ENCODE measurements at places on chromosomes 1 and 21.

DNA sequence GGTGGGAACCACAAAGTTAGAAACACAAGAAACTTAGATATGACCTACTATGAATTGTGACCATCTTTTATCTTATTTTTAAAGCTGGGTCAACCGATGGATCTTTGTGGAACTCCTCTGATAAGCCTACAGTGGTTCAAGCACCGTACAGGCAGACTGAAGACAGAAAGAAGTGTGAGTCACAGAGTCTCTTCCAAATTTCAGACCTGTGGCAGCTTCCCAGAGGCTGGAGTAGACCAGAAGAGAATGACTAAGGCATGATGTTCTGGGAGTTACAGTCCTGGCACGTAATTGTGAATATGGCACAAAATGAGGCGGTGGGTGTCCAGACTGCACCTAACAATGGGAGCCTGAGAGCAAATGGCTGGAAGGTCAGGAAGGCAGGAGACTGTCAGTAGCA lies 70.0 kb downstream of the LMO4 start:
- no peak for DNase-seq

DNA sequence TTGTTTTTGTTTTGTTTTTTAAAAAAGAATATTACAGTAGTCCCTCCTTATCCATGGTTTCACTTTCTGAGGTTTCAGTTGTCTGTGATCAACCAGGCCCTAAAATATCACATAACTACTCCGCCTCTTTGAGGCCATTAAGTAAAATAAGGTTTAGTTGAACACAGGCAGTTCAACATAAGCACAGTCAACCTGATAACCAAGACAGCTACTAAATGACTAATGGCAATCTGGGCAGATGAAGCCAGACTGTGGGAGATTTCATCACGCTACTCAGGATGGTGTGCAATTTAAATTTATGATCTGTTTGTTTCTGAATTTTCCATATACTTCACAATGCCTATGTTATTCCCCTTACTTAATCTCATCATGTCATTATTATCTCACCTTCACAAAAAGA lies 30.1 kb downstream of the LDLRAD1 start:
- DNase-seq: no peak

DNA sequence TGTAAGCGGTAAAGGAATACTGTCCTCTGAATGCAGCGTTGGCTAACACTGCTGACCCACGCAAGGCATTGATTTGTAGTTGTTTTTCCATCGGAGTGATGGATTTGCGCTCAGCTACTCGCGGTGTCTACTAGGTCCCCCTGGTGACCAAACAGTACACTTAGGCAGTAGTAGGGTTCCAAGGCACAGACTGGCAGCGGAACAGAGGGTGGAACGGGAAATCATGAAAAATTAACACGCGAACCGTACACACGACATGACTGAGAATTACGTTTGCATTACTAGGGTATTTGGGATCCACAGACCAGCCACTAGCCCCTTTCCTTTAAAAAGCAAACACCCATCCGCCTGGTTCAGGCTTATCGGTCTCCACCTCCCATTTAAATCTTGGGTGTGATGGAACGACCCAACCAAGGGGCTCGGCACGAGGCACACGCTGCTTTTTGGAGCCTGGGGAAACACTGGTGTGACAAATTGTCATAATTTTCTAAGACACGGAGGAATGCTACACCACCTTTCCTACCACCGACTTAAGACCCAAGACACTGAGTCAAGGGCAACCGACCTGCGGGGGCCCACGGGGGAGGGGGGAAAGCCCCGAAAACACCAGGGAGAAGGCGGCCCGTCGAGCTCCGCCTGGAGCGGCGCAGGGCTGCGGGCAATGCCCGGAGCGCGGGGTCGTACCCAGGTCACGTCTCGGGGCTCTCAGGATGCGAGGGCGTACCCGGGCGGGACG lies 699 bp downstream of the DIPK1A start:
- DNase-seq: peak; percentile 84

DNA sequence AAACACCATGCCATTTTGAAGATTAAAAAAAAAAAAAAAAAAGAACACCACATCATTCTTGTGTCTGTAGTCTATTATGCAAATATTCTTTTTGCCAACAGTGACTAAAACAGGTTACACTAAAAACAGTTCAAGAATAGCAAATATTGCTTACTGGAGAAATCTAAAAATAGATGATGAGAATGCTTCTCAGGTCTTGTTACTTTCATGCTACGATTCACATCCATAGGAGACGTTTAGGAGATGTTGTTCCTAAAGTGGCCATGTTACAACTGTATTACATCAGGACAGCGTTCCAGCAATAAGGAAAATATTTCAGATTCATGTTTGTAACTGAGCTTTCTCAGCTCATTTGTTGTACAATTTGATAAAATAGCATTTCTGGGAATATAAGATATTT lies 32.3 kb downstream of the RAB3GAP2 start:
- no peak for DNase-seq

GRCh38 chr1:210496063-210496462 lies 167.4 kb downstream of the HHAT start:
- no peak for DNase-seq

DNA sequence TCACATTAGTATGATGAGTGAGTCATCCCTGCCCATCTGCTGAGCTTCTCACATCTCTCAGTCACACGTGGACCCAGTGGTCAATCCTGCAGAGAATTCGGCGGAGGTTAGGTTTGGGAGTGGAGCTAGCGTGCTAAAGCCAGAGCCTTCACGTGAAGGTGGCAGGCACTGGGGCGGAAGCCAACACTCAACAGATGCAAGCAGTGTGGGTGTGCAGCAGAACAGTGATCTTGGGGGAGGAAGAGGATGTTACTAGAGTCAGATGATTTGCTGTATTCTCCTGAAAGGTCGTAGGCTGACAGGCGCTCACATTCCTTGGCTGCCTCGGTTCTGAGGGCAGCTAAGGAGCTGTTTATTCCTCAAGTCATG lies 6.7 kb downstream of the C1orf115 start:
- DNase-seq: no peak

GRCh38 chr1:244064621-244065020 lies 13.5 kb downstream of the ZBTB18 start:
- DNase-seq: no peak

DNA sequence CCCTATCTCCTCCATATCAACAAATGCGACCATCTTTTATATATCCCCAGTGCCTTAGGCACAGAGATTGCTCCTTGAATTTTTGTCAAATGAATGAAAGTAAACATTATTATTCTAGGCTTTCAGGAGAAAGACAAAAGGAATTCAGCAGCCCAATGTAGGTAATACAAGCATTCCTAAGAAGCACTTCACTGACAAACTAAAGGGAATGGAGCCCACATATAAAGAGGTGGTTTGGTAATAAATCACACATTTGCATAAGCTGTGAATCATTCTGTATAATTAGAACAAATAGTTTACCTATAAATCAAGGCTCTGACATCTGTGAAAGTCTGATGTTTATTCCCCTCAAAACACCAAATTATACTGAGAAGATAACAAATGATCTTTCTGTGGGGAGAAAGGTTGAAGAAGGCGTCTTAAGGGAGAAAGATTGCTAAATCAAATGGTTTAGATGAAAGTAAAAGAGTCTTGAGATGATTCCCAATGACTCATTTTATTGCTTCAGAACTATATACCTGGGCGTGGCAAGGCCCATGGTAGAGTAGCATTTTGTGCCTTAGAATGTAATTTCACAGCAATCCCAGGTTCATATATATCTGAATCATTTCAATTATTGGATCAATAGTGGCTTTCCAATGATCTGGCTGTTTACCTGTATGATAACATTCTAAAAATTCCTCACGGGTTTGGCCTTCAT lies 558.1 kb downstream of the AGBL4 start:
- DNase-seq: no peak

DNA sequence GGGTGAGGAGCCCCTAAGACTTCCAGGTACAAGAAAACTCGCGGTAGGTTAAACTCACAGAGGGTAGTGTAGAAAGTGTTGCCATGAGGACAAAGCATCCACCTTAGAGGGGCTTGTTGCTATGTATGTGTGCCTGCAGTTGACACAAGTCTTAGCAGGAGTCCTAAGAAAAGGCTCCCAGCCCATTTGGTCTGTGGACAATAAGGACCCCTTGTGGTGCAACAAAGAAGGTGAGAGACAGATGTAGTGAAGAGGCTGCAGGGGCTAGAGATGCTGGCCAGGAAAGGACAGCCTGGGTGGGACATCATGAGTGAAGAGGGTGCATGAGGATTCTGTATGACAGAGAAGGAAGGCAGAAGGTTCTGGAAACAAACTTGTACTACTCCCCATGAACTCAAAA lies 36.3 kb upstream of the IL10 start:
- DNase-seq: no peak

DNA sequence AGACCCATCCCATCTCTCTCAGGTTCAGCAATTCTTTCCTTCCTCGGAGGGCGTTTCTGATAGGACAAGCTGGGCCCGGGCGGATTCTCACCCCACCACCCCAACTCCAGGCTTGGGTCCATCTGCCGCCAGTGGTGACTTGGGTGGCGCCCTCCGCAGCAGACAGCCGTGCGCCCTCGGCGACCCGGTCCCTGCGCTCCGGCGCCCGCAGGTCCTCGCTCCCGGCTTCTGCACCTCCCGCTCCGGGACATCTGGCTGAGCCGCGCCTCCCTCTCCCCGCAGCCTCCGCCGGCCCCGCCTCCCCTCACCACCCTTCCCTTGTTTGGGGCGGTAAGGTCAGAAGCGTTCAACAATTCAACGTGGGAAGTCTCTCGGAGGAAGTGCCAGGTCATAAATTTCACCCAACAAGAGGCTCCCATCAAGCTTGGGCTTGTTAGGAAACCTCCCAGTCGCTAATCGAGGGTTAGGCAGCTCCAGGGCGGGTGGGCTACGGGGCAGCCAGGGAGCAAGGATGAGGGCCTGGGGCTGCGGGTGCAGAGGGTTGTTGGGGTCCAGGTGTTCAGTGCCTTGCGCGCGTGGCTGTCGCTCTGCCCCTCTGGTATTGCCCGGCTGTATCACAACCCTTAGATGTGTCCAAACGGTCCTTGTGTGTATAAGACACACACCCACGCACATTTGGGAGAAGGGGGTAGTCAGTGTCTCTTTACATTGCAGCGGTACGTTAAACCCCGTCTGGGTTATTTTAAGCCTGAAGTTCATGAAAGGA lies 39.8 kb downstream of the OLIG1 start:
- DNase-seq: no peak

GRCh38 chr1:8560611-8561544 lies 243.0 kb downstream of the SLC45A1 start:
- DNase-seq: no peak

DNA sequence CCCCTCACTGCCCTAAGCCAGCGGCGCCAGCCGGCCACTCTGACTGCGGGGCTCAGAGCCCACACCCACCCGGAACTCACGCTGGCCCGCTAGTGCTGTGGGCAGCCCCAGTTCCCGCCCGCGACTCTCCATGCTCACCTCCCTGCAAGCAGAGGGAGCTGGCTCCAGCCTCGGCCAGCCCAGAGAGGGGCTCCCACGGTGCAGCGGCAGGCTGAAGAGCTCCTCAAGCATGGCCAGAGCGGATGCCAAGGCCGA lies 41.5 kb downstream of the SLC2A1 start:
- DNase-seq: no peak

DNA sequence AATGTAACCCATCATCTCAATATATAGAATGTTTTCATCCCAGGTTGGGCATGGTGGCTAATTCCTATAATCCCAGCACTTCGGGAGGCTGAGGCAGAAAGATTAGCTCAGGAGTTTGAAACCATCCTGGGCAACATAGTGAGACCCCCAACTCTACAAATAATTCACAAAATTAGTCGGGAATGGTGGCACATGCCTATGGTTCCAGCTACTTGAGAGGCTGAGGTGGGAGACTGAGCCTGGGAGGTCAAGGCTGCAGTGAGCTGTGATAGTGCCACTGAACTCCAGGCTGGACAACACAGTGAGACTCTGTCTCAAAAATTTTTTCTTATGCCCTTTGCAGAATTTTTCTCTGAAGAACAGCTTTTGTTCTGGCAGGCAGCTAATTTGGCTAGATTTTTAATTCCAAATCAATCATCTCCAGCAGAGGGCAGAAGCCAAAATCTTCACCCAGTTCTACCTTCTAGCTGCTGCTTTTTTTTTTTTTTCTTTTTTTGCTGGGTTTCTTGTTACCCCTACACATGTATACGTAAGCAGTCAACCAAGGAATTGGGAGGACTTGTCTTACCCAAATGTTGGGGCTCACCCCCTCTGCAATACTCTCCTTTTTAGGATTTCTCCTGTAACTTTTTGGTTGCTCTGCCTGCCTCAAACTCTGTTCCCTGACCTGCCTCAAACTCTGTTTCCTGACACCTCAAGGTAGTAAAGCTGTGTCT lies 2.7 kb upstream of the RAD54L start:
- DNase-seq: no peak

DNA sequence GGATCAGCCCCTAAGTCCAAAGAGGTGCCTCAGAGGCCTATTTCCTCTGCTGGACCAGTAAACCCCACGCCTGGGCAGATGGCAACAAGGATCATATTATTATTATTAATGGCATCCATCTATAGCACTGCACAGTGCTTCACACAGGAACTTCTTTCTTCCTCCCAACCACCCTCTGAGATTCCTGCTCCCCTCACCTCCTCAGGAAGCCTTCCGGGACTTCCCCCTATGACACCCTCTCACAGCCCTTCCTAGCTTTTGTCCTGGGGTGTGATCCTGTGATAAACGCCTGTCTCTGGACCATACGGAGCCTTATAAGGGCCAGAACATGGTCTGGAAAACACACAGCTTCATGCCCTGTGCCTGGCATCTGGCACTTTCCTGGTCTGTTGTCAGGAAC lies 3.2 kb downstream of the FBXO2 start:
- DNase-seq: no peak

DNA sequence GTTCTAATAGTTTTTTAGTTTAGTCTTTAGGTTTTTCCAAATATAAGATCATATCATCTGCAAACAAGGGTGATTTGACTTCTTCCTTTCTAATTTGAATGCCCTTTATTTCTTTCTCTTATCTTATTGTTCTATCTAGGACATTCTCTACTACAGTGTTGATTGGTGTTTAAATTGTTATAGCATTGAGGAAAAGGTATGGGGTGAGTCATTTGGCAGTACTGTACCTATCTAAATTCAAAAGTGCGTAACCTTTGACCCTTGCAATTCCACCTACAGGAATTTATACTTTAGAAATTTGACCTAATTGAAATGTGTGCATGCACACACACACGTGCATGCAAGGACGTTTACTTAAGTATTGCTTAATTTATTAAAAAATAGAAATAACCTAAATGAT lies 78.3 kb downstream of the MAB21L3 start:
- no peak for DNase-seq

- no peak for DNase-seq
Observed at GRCh38 chr1:114341856-114342255, 169.1 kb downstream of the TRIM33 start.

- DNase-seq: no peak
Observed at GRCh38 chr1:110636149-110636935, 30.2 kb upstream of the KCNA2 start.

All from anterior cingulate cortex (tissue), 58 donors.